IMR-90 (cell line): ENCODE measurements at places on chromosomes 7 and 10.

- no peak for DNase-seq
Observed at GRCh38 chr10:84335516-84335915, 7.1 kb downstream of the CCSER2 start.

DNA sequence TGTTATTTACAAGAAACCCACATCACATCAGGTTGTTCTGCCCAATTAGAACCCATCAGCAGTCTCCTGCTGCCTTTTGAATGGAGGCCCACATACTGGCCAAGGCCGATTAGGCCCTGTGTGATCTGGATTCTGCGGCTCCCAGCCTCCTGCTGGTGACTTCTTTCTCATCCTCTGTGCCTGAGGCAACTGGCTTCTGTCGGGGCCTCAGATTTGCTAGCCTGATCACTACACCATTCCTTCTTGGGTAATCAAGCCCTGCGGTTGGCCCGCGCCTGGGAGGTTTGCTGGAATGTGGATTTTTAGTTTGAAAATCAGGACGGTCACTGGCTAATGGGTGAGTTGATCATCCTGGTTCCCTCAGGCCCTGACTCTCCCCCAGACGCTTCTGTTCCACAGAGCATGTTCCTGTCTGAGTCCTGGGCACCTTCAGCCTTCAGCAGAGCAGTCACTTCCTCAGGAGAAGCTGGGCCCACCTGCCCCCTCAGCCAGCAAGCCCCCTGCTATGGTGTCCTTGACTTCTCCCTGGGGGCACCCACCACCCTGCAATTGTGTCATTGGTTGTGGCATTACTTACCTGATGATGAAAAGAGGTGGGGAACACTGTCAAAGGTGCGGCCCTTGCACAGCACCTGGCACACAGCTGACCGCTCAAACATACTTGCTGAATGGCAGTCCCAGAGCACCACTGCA lies 207.6 kb downstream of the PHTF2 start:
- DNase-seq, result no peak

DNA sequence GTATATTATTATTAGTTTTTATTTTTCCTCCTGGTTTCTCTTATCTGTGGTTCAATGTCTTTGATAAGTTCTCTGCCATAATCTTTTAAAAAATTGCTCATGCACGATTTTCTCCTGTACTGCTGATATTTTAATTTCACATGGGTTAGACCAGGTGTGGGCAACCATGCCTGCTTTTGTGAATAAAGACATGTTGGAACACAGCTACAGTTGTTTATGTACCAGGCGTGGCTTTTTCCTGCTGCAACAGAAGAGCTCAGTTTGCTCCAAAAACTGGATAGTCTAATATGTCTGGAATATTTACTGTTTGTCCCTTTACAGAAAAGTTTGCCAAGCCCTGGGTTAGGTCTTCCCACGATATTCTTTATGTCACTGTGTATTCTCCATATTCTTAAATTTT lies 105.2 kb downstream of the VWC2 start:
- DNase-seq, result no peak

DNA sequence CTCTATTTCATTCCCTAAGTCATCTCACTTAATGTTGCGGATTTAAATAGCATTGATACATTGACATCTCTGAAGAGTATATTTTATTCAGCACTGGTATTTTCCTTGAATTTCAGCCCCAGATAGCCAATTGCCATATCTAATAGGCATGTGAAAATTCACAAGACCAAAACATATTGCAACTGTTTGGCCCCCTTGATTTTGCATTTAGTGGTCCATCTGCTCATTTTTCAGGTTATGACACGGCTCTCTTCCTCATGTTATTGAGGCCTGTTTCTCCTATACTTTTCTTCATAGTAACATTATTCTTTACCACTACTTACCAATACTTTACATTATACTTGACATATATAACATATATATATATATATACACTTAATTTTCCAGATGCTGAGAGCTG lies 43.7 kb downstream of the MKLN1 start:
- DNase-seq, result no peak
